ENCODE measurements at places on chromosomes 7 and 10.

DNA sequence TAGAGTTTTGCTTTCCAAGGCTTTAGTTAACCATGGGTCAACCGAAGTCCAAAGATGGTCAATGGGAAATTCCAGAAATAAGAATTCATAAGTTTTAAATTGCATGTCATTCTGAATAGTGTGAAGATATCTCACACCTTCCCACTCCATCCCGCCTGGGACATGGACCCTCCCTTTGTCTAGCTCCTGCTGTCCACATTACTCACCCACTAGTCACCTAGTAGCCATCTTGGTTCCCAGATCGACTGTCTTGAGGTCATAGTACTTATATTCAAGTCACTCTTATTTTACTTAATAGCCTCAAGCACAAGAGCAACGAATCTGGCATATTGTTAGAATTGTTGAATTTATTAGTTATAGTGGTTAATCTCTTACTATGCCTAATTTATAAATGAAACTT, 366.6 kb downstream of the PRPF18 start:
- DNase-seq, result no peak

DNA sequence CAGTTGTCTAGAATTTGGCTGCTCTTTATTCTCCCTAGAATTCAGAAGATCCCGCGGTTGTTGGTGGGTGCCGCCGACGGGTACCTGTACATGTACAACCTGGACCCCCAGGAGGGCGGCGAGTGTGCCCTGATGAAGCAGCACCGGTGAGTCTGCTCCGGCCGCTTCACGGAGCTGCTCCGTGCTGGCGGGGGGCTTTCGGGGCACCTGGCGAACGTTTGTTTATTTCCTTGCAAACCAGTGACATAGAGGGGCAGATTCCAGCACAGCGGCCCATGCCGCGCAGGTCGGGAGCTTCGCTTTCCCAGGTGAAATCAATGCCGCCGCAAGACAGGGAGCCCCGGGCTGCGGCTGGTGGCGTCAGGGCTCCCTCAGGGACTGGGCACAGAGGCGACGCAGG, 38.0 kb downstream of the WIPI2 start:
- DNase-seq, result no peak

- DNase-seq, result no peak
These were observed 36.7 kb downstream of the SLIT1 start for GRCh38 chr10:97149079-97149531.

GRCh38 chr7:47291461-47292081, 290.3 kb downstream of the TNS3 start:
- DNase-seq, result no peak

GRCh38 chr7:15424468-15424867, 137.3 kb downstream of the AGMO start:
- no peak for DNase-seq
